ENCODE measurements at places on chromosomes 12 and 14.
A peak's percentile ranks its signal among the peaks of the same experiment; 100 is the strongest.

DNA sequence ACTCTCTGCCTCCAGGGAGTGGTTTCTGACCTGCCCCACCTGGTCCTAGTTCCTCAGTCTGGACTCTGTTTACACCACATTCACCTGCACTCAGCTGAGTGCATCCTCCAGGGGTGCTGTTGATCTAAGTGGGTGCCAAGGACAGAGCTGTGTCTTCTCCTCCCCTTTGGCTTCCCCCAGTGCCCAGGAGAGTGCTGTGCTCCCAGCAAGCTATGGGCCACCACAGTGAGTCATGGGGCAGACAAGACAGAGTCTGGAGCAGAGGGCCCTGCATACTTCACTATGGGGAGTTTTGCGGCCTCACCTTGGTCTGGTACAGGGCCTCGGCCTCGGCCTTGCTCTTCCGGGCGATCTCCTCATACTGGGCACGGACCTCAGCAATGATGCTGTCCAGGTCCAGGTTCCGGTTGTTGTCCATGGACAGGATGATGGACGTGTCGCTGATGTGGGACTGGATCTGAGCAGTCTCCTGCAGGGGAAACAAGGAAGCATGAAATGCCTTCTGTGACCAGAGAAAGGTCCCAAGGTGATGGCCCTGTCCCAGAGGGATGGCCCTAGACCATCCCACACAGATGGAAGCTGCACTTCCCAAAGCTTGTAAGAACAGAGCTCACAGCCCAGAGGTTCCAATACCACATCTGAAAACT lies 4.9 kb downstream of the KRT73 start:
- DNase-seq: no peak

- DNase-seq: no peak
Observed at GRCh38 chr12:72074065-72074464, 135.4 kb downstream of the TPH2 start.

DNA sequence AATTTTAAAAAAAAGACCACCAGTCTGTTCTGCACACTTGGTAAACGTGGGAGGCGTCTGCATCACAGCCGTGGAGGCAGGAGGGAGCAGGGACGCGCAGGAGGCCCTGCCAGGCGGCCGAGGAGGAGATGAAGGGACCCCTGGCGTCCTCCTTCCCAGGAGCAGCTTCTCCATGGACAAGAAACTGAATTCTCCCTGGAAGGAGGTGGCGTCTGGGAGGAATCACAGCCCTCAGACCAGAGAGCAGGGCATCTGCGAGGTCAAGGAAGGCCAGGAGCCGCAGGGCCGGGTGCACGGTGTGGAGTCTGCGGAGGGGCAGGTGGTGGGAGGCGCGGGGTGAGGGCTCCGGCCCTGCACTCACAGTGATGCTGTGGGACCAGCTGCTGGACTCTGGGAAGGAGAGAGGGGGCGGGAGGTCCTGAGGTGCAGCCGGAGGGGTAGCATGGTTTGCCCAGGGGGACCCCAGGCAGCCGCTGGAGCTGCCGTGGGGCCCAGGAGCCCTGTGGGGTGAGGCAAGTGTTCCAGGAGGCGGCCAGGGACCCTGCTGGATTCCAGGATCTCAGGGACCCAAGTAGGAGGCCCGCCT lies 73.5 kb upstream of the GALNT9 start:
- DNase-seq: no peak

DNA sequence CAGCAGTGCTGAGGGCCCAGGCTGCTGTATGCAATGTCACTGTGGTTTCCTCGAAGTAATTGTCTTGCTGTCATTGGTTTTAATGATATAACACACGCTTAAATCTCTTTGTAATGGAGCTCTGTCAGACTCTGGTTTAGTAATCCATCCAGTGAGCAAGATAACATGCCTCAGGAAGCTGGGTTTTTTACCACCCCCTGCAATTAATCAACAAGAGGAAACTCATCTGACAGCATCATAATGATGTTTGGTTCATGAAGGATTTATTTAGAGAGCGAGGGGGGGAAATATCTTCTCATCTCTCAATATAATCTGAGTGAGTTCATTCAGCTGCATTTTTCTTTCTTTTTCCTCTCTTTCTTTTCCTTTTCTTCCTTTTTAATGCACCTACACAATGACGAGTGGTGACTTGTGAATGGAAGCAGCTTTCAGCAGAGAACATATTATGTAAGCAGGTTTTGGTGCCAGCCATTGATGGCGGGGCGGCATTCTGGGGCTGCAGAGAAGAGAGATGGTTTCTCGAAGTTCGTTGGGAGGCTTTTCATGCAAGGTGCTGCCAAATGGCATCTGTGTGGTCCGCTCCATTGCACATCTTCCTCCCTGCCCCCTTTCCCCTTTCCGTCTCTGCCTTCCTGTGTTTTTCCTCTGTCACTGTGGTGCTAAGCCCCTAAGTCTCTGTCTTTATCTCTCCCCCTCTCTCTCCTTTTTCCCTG lies 6.7 kb downstream of the RPH3A start:
- no peak for DNase-seq

DNA sequence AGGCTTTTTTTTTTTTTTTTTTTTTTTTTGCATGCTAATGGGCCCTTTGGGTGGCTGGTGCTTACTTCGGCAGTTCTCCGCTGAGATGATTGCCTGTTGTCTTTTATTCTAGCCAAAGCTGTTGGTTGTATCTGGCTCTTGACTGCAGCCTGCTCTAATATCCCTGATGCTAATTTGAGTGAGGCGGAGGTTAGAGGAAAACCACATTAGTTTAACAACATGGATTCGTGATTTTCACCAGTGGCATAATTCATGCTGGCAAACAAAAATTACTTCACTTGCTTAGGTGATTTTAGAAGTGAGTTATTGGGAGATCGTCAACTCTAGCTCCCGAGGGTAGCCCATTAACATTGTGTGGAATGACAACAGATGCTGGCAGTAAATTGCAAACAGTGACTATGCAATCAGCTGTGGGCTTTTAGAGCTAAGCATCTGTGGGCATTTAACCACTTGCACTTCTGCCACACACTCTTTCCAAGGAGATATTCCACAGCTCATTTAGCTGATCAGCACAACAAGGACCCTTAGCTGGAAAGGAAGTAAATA lies 97.6 kb upstream of the ZDHHC17 start:
- DNase-seq: no peak

GRCh38 chr12:38744041-38744440 lies 161.3 kb downstream of the CPNE8 start:
- DNase-seq: peak; percentile 16

DNA sequence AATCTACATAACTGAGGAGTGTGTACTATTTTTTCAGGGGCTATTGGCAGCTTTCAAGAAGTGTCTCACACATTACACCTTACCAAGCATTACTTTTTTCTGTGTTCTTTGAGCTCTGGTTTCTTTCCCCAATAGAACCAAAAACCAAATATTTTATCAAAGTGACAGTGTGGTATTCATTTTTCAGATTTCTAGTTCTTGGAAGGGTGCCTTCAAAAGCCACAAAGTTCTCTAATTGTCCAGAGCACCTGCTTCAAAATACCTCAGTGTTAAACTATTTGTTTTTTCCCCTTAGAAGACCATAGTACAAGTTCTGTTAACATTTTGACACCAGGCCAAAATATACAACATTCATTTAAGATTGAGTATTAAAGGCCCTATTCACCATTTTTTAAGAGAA lies 515.7 kb downstream of the ETNK1 start:
- no peak for DNase-seq

DNA sequence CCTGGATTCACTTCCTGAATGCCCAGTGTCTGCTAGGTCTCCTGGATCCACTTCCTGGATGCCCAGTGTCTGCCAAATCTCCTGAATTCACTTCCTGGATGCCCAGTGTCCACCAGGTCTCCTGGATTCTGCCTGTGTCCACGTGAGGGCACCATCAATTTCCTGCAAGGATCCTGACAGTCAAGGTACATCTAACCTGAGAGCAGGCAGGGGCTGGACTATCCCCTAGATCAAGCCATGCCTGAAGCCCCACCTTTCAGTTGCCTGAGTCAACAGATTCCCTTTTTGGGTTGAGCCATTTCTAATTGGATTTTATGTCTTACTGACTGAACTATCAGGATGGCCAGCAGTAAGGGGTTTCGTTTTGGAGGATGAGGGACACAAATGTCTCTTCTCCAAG lies 49.5 kb downstream of the GALNT9 start:
- DNase-seq: no peak

- peak; percentile 41 for DNase-seq
Observed at GRCh38 chr14:81990312-81990761, 456.7 kb upstream of the SEL1L start.

- DNase-seq: no peak
Observed at GRCh38 chr12:10102322-10102721, 3.5 kb upstream of the CLEC1A start.

GRCh38 chr14:97120611-97121031 lies 323.4 kb downstream of the VRK1 start:
- DNase-seq: no peak

DNA sequence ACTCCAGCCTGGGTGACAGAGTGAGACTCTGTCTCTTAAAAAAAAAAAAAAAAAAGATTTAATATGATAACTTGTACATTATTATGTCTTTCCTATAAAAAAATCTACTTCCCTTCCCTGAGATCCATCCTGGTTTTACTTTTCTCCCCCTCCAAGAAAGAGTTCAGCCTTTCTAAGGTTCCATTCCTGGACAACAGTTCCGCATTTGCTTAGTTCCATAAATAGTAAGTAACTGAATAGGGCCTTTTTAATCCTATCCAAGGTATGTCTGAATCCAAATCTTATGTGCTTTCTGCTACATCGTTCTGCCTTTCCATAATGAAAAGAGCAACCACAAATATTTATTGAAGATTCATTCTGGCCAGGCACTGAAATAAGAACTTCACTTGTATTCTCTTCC lies 187.8 kb downstream of the DACT1 start:
- peak; percentile 45 for DNase-seq

DNA sequence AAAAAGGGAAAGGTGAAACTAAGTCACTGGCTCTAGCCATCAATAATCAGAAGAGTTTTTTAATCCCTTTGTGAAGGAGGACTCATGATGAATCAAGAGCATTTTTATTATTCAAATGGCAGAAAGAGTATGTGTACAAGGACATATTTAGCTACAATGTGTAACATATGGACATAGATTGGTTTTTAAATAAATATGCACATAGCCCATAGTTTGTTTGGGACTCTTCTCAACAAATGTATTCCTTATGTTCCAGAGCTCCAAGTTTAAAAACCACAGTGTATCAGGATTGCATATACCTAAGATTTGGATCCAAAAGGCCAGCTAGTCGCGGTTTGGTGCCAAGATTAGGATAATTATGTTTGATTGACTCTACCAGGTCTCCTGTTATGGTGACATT lies 104.2 kb downstream of the C12orf50 start:
- DNase-seq: no peak

DNA sequence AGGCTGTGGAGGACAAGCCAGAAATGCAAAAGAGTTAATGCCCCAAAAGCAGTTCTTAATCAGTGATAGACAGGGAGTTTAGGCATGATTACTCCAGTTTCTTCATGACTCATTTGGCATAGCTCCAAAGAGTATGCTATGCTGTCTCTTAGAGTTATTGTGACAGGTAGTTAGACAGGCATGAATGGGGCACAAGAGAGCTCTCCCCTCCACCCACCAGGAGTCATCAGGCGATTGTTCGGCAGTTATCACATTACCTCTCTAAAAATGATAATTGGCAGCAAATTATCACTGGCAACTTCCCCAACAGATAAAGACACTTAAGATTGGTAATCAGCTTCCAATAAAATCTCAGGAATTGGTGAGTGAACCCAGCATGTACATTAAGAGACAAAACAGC lies 320.1 kb downstream of the DAD1 start:
- DNase-seq: peak; percentile 53

DNA sequence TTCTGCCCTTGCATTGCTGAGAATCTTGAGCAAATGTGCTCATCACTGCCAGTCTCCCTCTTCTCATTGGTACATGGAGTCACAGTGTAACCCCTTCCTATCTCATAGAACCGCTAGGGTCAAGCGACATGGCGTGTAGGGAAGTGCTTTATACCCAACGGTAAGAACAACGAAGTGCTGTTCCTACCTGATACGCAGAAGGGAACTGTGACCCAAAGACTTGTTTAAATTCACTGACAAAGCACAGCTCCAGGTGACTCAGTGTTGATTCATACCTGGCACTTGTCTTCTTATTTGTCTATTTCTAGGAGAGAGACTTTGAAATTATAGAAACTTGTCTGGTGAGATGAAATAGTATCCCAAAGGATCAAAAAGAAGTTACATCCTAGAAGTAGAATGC lies 53.7 kb downstream of the FBXL14 start:
- DNase-seq: peak; percentile 37

GRCh38 chr14:50647753-50648152 lies 20.4 kb downstream of the SAV1 start:
- DNase-seq: peak; percentile 45

GRCh38 chr14:50560931-50561285 lies 963 bp downstream of the ATL1 start:
- peak; percentile 56 for DNase-seq

DNA sequence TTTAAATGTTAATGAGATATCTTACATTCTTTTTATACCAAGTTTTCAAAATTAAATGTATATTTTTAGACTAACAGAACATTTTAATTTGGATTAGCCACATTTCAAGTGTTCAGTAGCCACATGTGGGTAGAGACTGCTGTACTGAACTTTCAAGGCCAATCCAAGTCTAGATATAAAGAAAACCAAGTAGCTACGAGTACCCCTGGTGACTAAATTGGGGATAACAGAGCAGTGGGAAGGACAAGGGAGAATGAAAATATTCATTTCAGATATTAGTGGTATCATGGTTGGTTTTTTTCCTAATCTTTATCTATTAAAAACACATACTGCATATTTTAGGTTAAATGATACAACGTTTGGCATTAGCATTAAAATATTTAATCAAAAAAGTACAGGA lies 69.4 kb upstream of the RHOJ start:
- peak; percentile 7 for DNase-seq

GRCh38 chr12:48067250-48067938 lies 38.5 kb downstream of the SENP1 start:
- no peak for DNase-seq

DNA sequence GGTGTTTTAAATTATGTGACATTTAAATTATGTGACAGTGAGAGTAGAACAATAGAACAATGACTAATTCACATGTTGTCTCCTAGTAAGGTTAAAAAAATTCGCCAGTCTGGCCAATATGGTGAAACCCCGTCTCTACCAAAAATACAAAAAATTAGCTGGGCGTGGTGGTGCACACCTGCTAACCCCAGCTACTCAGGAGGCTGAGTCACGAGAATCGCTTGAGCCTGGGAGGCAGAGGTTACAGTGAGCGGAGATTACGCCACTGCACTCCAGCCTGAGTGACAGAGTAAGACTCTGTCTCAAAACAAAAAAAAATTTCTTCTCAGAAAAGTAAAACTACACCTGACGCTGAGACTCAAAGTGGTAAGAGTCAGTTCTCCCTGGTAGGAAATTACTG lies 2.7 kb downstream of the CS start:
- DNase-seq: no peak

- DNase-seq: no peak
Observed at GRCh38 chr12:50354908-50355307, 41.5 kb downstream of the FAM186A start.

GRCh38 chr12:110431957-110432587 lies 18.1 kb downstream of the ARPC3 start:
- DNase-seq: no peak

GRCh38 chr14:50675597-50675996 lies 7.5 kb upstream of the SAV1 start:
- peak; percentile 89 for DNase-seq
